RWPE1 (cell line): ENCODE measurements at places on chromosomes 2 and 18.
A peak's percentile ranks its signal among the peaks of the same experiment; 100 is the strongest.

DNA sequence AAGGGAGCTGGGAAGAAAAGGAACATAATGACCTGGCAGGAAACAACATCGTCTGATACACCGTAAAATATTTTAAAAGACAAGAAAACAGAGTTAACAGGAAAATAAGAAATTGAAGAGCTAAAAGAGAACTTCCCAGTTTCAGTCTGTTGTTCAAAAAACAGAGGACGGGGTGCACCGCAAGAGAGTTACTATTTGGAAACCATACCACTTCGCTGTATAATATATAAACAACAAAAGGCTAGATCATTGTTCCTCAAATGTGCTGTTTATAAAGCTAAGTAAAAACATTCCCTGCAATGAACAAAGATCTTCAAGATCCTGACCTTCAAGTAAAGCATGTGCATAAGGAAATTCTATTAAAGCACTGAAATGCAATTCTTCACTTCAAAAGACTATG is 2.1 kb downstream of the PPP3R1 start:
- no peak for DNase-seq

DNA sequence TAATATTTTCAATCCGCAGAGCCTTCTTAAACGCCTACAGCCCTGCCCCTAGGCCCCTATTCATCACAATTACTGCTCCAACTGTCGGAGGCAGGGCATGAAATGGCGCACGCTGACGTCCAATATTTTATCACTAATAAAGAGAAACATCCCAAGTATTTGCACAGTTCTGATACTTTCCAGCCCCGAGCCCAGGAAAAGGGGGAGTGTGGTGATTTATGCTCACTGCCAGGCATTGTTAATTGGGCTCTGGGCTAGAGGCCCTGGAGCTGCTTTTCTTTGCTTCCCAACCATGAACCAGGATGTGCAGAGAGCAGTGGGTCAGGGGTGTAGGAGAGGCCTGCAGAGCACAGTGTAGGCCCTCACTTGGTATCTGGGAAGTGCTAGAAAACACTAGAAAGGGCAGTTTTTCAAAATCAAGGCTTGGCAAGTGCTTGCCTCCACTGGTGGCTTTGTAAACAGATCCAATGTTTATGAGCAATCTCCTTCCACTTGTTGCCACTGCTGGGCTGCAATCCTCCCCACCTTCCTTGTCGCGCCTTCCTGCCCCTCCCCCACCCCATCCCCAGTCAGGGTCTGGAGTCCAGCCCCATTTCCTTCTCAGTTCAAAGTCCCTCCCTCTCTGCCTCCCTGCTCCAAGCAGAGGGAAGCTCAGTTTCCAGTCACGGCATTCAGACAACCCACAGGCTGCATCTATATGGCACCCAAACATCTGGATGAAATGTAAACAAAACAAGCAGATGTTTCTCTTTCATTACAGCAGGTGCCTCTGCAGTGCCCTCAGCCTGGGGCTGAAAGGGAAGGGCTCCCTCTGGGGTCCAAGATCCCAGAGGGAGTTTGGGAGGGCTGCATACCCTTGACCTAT is 83.9 kb upstream of the PKDCC start:
- no peak for DNase-seq

GRCh38 chr2:54830546-54830945 is 107.1 kb downstream of the EML6 start:
- DNase-seq: no peak

- no peak for DNase-seq
Observed at GRCh38 chr2:40286721-40287120, 165.2 kb downstream of the SLC8A1 start.

GRCh38 chr2:96233880-96234316 is 25.3 kb upstream of the STARD7 start:
- DNase-seq: no peak

GRCh38 chr2:84338069-84338468 is 121.0 kb downstream of the SUCLG1 start:
- DNase-seq: no peak

GRCh38 chr18:36012891-36013290 is 40.4 kb downstream of the RMP24 start:
- no peak for DNase-seq

DNA sequence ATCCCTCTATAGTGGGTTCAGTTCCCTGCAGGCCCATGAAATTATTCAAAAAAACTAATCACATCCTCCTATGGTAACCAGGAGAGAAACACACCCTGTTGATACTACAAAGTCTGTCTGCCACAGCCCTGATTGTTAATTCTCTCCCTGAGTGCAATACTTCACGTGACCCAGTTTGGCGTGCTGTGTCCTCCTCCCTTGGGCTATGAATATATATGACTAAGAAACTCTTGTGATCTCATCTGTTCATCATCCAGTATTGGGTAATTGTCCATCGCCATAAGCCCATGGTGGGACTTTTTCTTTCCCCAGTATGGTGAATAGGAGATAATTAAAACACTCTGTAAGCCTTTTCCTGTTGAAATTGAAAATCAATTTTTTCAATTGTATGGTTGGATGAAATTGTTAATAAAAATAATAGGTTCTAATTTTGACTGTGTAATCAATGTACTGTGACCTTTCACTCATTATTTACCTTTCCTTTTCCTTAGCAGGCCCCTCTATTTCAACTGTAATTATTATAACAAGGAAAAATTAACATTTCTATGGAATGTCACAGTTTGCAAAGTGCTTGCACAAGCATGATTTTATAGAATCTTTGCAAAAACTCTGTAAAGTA is 1822.6 kb downstream of the SUCLG1 start:
- peak; percentile 38 for DNase-seq

DNA sequence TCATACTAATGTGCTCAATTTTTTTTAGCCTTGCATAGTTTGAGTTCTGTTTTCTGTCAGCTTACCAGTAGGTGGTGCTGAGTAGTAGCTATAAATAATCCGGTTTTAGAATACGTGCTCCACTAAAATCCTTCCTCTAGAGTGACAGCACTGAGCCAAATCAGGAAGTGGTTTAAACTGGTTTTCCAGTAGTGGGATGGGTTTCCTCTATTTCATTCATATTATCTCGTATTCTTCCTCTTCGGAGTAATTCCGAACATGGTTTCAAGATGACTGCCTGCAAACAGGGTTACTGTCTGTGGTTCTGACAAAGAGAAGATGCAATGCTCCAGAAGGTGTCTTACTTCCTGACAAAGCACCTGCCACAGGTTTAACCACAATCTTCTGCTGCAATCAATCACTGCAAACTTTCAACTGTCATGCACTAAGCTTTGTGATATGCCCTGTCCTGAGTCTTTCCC is 496.9 kb upstream of the VRK2 start:
- no peak for DNase-seq

DNA sequence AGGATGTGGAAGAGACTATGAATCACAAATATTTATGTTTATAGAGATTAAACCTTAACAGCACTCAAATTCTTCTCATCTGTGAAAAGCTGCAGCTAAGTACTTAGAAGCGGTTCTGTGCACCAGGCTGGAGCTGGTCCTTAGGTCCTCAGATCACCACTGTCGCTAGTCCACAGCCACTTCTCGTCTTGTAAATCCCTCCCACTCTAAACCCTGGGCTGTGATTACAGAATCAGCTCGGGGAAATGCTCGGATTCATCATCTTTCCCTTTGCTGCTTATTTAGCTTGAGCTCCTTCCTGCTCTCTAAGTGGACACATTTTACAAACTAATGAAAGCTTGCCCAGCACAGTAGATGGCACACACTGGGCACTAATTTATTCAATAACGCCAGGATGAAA is 61.7 kb downstream of the RNF152 start:
- no peak for DNase-seq

DNA sequence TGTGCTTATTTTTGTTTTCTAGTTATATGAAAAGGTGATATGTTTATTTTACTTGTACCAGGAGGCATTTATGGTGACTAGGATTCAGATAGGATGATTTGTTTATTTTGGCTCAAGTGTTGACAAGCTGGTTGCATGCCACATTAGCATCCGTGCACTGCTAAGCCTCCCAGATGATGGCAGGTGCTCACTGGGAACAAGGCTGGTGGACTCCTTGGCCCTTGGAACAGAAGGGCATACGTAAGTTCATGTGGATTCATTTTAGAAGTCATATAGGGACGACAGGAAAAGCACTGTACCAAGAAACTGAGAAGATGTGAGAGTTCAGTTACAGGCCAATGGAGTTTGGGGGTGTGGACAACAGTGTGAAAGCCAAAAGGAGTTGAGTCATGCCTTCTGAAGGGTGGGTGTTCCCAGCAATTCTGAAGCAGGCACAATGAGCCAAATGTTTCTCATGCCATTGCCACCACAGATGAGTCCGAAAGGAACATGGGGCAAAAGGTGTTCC is 166.2 kb downstream of the PHLPP1 start:
- peak; percentile 75 for DNase-seq

DNA sequence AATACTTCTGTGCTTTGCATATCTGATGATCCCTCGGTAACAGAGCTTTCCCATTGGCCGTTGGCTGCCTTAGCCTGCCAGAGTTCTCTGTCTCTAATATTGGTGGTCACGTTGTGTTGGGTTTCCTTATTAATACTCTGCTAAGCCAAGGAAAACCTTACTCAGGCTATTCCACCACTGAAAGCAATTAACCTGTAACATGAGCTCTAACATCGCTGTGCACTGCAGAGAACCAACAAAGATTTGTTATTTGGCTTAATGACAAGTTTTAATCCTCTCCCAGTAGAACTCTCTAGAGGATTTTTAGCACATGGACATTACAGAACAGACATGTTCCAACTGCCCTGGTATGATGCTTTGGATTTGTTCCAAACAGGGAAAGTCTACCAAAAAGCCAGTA is 825.9 kb upstream of the POU3F3 start:
- no peak for DNase-seq

DNA sequence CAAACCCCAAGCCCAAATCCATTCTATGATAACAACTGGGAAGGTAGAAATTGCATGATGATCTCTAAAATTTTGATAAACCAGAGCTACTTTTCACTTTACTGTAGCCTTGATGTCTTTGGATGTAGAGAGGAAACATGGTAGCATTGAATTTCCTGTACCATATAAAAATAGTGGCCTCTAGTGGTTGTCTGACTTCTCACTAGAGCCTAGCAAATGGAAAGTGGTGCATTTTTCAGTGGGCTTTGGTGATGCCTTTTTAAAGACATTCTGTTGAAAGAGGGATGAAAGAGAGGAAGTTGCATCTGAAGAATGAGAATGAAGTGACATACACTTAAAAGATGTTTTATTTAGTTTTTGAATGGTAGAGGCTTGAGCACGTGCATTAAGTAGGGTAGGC is 662.2 kb downstream of the XIRP2 start:
- peak; percentile 6 for DNase-seq

GRCh38 chr18:62030091-62030985 is 137.5 kb upstream of the RNF152 start:
- no peak for DNase-seq

DNA sequence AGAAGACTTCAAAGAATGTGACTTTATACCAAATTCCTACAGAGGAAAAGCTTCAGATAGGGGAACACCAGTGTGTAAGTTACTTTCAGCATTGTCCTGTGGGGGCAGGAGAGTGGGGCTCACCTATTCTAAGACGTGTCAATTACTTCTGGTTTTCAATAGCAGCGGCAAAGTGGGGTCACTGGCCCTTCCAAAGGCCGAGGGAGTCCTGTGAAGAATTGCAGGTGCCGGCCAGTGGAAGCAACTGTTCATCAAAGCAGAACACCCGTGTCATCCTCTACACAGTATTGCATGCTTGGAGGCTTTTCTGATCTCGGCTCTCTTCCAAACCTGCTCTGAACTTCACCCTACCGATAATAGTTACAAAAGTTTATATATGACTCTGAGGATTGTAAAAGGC is 1176.5 kb upstream of the TMEFF2 start:
- no peak for DNase-seq

GRCh38 chr2:229339618-229340017 is 68.5 kb upstream of the PID1 start:
- no peak for DNase-seq

- no peak for DNase-seq
Observed at GRCh38 chr2:142041105-142041504, 89.7 kb downstream of the LRP1B start.

- no peak for DNase-seq
Observed at GRCh38 chr2:224984637-224985036, 57.6 kb downstream of the DOCK10 start.

GRCh38 chr18:35061336-35061735 is 20.1 kb downstream of the MAPRE2 start:
- DNase-seq: no peak

DNA sequence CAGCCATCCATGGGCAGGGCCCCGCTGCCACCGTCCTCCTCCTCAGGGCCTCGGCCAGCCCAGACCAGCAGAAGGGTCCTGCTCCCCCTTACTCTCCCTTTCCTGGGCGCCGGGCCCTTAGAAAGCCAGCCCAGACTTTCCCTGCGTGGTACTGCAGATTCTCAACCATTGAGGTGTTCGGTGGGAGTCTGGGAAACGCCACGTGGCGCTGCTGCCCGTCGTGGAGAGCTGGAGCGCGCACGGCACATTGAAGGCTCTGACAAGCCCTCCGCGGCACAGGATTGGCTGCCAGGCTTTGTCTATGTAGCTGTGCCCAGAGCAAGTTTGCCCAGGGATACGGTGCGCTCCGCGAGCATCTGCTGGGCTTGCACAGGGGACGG is 10.4 kb upstream of the KLHL30 start:
- DNase-seq: no peak
